ENCODE measurements at places on chromosomes 5 and 9.

GRCh38 chr5:157088342-157088990 lies 20.4 kb downstream of the HAVCR2 start:
- DNase-seq = no peak

DNA sequence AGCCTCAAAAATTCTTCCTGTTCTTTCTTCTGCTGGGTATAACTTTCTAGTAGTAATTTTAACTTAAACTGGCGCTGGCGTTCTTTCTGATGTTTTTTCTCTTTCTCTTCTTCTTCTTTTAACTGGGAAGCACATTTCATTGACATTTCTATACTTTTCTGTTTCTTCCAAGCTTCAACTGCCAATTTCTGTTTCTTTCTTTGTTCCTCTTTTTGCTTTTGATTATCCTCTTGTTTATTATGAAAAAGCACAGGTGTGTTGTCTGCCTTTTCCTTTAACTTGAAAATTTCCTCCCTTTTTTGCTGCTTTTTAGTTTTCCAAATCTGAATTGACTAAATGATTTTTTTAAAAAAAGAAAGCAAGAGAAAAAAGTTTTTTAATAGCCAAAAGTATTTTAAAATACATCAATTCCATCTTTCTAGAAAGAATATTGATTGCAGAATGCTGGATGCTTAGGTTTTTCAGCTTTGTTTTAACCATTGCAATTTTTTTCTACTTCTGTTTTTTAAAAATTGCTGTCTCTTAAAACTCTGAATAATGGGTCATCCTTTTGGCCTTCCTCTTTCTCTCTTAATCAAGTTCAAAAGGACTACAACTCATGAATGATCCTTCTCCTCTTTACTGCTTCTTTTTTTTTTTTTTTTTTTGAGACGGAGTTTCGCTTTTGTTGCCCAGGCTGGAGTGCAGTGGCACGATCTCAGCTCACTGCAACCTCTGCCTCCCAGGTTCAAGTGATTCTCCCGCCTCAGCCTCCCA lies 8.8 kb upstream of the PGGT1B start:
- no peak for DNase-seq

- DNase-seq = peak; percentile 77
Observed at GRCh38 chr5:36150676-36151433, 832 bp downstream of the LMBRD2 start.

- no peak for DNase-seq
Observed at GRCh38 chr5:165521816-165522610, 2016.6 kb downstream of the MAT2B start.

DNA sequence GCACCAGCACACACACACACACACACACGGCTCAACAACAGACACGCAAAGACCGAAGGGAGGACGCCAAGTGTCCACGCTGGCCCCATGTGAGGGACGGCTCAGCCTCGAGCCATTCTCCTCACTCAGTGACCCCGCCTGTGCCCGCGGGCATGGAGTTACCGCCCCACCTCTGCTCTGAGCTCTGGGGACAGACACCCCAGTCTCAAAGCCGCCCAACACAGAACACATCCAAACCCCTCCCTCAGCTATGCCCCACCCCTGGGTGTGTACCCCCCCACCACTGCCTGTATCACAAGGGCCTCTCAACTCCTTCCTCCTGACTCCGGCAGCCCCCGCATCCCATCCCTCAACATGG lies 81.2 kb downstream of the CAMSAP1 start:
- no peak for DNase-seq

- no peak for DNase-seq
Observed at GRCh38 chr5:89972901-89973300, 436.7 kb downstream of the CETN3 start.

- no peak for DNase-seq
Observed at GRCh38 chr5:75057561-75057960, 5.2 kb upstream of the GCNT4 start.

DNA sequence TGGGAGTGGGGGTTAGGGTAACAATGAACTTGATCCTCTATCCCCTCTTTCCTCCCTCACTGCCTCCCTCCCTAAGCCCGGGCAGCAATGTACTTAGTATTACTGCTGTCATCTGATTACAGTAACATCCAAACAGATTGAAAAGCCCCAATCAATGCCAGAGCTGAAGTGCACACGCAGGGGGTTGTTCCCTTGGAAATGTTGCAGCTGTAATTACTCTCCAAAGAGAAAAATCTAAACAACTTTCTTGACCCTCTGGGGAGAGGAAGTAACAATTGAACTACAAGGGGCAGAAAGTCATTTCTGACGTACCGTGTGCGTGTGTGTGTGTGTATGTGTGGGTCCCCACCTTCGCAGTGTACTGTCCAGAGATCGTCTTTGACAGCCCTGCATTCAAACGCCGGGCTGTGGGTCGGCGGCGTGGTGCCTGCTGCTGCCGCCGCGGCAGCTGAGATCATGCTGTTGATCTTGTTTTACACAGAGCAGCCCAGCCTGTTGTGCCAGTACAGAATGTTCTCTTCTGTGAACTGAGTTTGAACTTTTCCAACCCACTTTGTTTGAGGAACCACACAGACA lies 66.0 kb upstream of the KLF9 start:
- peak; percentile 60 for DNase-seq

DNA sequence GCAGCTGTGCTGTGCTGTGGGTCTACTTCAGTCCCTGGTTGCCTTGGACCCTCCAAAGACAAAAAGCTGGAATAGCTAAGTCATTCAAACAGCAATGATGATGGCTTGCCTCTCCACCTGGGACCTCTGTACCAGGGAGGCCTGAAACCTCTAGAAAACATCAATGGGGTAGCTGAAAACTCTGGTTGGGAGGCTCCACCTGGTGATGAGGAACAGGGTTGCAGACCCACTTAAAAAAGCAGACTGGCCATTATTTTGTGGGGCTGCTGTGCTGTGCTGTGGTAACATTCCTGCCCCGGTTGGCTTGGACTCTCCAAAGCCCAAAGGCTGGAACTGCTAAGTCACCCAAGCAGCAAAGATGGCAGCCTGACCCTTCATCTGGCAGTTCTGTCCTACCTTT lies 839.3 kb upstream of the ARRDC3 start:
- no peak for DNase-seq

DNA sequence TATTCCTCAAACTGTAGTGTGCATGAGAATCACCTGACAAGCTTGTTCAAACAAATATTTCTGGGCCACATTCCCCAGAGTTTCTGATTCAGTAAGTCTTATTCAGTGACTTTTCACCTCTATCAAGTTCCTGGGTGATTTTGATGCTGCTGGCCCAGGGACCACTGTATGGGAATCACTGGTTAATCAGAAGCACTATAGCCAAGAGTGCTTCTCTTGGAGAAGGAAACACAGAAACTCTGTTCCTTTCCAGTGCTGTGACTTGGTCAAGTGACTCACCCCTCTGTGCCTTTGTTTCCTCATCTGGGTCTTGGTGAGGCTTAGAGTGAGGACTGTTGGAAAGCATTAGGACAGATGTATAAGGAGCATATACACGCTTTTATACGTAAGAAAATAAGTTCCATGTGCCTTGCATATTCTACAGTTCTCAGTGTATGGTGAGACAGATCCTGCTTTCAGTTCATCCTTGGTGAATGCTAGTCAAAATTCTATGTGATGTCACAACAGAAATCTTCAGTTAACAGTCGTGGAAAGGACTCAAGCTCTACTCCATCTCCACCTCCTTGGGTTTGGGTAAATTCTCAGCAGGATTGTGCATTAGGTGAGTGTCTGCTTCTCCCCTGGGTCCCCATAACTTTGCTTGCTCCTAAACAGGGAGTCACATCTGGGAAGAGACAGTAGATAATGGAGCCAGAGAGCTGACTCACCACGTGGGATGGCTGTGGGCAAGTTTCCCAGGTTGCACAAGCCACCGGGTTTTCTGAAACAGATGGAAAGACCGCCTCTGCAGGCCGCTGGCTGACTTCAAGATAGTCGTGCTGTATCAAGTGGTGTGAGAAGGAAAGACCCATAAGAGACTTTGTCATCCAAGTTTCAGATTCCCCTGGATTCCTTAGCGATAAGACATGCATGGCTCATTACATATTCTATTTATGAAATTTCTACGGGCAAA lies 117.0 kb downstream of the NXNL2 start:
- DNase-seq = peak; percentile 73

GRCh38 chr5:116176121-116176520 lies 91.3 kb downstream of the COMMD10 start:
- no peak for DNase-seq

Measured in dorsolateral prefrontal cortex (tissue), 122 donors.